NCI-H2081 (cell line): ENCODE measurements at places on chromosomes 7 and 10.
A peak's percentile ranks its signal among the peaks of the same experiment; 100 is the strongest.

GRCh38 chr10:123204127-123204461 is 49.9 kb downstream of the BUB3 start:
- no peak for DNase-seq

GRCh38 chr7:12385364-12385786 is 18.3 kb downstream of the VWDE start:
- no peak for DNase-seq

DNA sequence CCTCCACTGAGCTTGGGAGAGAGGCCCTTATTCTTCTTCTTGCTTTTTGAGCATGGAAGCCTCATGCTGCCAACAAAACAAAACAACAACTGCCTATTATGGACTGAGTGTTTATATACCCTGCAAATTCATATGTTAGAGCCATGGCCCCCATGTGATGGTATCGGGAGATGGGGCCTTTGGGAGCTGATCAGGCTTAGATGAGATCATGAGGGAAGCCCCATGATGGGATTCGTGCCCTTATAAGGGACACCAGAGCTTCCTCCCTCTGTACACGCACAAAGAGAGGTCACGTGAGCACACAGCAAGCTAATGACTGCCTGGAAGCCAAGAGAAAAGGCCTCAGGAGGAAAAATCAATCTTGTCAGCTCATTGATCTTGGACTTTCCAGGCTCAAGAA is 235.0 kb downstream of the FANK1 start:
- DNase-seq: no peak

GRCh38 chr7:47371733-47372368 is 210.1 kb downstream of the TNS3 start:
- peak; percentile 99 for DNase-seq

GRCh38 chr7:117750612-117751563 is 122.4 kb downstream of the CTTNBP2 start:
- no peak for DNase-seq

GRCh38 chr7:104890216-104890615 is 123.8 kb upstream of the KMT2E start:
- no peak for DNase-seq

DNA sequence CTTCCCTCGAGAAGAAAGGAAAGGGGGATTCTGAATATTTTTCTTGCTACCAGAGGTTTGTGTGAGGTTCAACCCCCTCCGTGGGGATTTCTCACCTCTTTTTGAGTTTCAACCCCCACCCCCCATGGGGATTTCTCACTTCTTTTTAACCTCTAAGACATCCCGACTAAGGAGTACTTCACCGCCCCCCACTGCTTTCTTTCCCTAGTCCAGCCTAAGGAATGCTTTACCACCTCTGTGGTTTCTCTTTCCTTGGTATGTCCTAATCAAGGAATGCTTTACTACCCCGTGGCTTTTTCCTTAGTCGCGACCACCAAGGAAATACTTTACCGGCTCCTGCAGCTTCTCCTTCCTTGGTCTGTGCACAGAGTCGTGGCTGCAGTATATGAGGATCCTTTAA is 149.4 kb downstream of the LYZL1 start:
- no peak for DNase-seq

- no peak for DNase-seq
These were observed 964.9 kb downstream of the REEP3 start for GRCh38 chr10:64486149-64486548.

- no peak for DNase-seq
These were observed 420.9 kb downstream of the PLXDC2 start for GRCh38 chr10:20237091-20237570.

- DNase-seq: no peak
These were observed 77.7 kb downstream of the RBM33 start for GRCh38 chr7:155722118-155722517.

- no peak for DNase-seq
These were observed 146.5 kb downstream of the ADK start for GRCh38 chr10:74297389-74298080.

GRCh38 chr7:70044981-70045380 is 446.7 kb downstream of the AUTS2 start:
- no peak for DNase-seq

DNA sequence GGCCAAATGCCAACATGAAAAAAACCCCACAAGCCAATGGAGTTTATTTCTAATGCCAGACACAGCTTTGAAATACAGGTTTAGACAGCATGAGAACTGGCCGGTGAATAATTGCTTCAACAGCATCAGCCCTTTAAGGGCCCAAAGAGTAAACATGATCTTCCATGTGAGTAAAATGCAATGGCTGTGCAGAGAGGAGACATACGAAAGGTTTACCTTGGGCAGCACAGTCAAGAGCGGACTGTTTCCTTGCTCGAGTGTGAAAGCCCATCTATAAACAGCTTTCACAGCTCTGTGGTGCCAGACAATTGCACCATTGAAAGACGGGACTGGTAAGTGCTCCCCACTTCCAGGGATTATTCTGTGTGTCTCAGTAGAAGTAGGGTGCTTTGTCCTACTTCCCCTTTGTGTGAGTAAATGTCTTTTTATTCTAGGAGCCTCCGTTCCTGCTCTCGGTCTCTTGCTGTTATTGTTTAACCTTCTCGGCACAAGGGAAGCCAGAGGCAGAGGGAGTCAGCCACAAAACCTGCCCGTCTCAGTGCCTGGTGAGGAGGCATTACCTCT is 77.8 kb upstream of the KAT6B start:
- no peak for DNase-seq

DNA sequence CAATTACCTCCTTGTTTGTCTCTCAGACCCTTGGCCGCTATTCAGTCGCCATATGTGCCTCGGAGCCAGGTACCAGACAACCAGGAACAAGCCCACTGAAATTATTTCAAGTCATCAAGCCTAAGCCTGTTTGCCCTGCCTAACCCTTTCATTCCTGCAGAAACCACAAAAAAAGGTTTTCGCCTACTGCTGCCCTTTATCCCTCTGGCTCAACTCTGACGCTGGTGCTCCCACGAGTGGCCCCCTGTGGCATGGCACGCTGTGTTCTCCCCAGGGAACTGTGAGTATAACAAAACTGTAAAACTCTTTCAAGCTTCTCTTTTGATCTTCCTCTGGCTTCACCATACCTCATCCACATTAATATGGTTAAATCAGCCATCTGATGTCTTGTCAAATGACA is 215.7 kb upstream of the CDC14C start:
- DNase-seq: no peak

GRCh38 chr7:147311336-147311735 is 1194.7 kb downstream of the CNTNAP2 start:
- no peak for DNase-seq

DNA sequence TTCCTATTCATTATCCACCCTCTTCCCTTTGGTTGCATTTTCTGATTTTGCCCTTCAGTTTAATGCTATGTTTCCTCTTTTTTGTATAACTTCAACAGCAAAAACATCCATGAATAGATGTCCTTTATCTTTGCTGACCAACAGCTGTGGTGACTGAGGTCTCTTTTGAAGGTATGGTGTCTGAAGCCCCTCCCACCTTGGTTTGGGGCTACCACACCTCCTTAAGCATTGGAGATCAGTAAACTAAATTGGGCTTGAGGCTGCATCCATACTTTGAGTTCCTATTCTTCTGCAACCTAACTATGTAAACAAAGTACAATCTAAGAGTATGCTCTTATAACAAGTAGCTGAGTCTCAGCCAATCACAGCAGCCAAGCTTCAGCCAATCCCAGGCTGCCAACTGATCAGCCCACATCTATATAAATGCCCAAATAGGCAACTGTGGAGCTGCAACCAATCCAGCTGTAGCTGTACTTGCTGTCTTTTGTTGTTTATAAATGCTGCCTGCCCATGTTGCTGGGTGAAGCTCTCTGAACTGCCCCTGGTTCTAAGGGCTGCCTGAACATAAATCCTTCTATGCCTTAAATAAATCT is 69.4 kb upstream of the PDLIM1 start:
- no peak for DNase-seq

DNA sequence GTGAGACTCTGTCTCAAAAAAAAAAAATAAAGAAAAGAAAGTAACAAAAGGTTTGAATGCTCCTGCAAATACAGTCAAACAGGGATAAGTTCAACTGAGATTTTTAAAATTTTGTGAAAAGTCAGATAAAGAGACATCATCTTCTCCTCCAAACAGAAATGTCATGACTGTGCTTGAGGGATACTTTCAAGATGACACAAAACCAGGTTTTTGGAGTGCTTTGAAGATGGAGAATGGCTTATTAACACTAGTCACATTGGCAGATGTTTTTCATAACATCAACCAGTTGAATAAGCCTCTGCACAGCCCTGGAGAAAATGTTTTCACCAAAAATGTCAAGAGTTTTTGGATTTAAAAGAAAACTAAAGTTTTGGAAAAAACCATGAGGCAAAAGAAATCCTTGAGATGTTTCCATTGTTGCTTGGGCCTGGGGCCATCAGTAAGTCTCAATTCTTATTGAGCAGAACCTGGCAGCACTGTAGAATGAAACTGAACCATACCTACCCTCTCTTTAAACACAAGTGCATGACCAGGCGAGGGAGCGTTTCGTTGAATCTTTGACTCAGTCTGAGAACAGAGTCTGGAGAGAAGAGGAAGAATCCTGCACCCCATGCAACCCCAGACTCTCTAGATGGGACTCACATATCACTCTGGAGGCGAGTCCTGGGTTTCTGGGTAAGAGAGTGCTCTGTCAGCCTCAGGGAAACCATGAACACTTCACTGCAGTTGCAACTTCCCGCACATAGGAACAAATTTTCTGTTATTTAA is 37.4 kb upstream of the PRKCQ start:
- DNase-seq: no peak

DNA sequence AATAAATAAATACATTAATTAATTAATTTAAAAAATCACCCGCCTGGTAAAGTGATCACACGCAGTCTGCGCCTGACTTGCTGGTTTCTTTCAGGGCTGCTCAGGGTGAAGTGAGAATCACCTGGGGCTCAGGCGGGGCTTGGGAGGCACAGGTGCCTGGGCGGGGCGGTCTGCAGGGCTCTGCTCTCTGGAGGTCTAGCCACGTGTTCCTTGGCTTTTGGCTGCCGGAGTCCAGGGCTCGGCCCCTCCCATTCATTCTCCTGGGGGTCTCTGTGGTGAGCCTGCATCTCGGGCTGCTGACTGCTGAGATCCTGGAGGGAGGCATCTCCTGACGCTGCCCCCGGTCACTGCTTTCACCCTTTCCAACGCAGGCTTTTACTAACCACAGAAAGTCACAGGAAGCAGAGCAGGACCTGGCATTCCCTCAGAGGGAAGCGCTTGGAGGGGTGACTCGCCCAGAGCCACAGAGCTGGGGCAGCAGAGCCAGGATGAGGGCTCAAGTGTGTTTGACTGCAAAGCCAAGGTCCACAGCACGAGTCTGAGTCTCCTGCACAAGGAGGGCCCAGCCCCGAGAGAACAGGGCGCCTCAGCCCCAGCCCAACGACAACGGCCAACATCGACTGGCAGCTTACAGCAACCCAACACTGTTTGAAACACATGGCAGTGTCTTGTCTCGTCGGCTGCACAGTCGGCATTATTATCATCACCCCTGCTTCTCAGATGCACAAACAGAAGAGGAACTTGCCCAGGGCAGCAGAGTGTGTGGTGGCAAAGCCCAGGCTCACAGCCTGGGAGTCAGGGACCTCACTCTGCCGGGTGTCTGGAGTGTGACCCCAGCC is 22.4 kb upstream of the MNX1 start:
- DNase-seq: no peak
